A549 treated with Hydrocortisone at 1 μM for 4 hours (cell line): ENCODE measurements at places on chromosomes 1 and 21. TPM values are rescaled to one million over a fixed set of nuclear protein-coding genes. Genes with fewer than 3 reads are reported as not detected.

Gene F3
- 5.6 to 13.1 TPM (median 7.5 TPM) in 5 replicates for total RNA-seq

Gene LHX8
- 0.69 to 1.3 TPM (median 1.3 TPM) in 5 replicates for total RNA-seq

Gene G0S2
- total RNA-seq: 3.8 to 4.6 TPM (median 4.0 TPM) in 5 replicates

Gene CDK18
- 0.67 to 1.0 TPM (median 0.83 TPM) in 5 replicates for total RNA-seq

Gene CFH
- total RNA-seq: 4.3 to 5.1 TPM (median 4.4 TPM) in 5 replicates

Gene S100A8
- total RNA-seq: not detected in 5 replicates

Gene C8B
- total RNA-seq: not detected in 5 replicates

Gene SPATA21
- 0.05 to 0.14 TPM (median 0.05 TPM) in 4 of 5 replicates, not detected in the other for total RNA-seq

Gene HSF2BP
- 1.8 to 2.2 TPM (median 2.1 TPM) in 5 replicates for total RNA-seq

Gene SGIP1
- total RNA-seq: not detected in 5 replicates

Gene AKNAD1
- 0.75 to 2.5 TPM (median 1.5 TPM) in 5 replicates for total RNA-seq

Gene MAN1A2
- total RNA-seq: 4.3 to 10.9 TPM (median 7.0 TPM) in 5 replicates

Gene PER3
- 0.70 to 1.2 TPM (median 0.79 TPM) in 5 replicates for total RNA-seq

Gene CDKN2C
- 10.3 to 11.1 TPM (median 10.4 TPM) in 5 replicates for total RNA-seq

Gene CYP2J2
- total RNA-seq: 0.10 to 0.16 TPM (median 0.10 TPM) in 3 of 5 replicates, not detected in the others

Gene SH2D1B
- 0.06 to 0.15 TPM (median 0.12 TPM) in 5 replicates for total RNA-seq

Gene PRMT2
- 50.3 to 58.4 TPM (median 53.8 TPM) in 5 replicates for total RNA-seq

Gene FAM110D
- total RNA-seq: 0.06 TPM in 4 of 5 replicates, not detected in the other

Gene CXADR
- total RNA-seq: 7.4 to 15.2 TPM (median 11.2 TPM) in 5 replicates

Gene PCBP3
- total RNA-seq: 1.1 to 1.2 TPM (median 1.2 TPM) in 5 replicates

Gene AJAP1
- not detected in 5 replicates for total RNA-seq

Gene AMPD1
- not detected in 5 replicates for total RNA-seq

Gene COL24A1
- 0.02 TPM in 1 of 5 replicates, not detected in the others for total RNA-seq

Gene KIF26B
- 0.03 to 0.08 TPM (median 0.06 TPM) in 5 replicates for total RNA-seq

Gene VAV3
- 0.56 to 1.5 TPM (median 0.66 TPM) in 5 replicates for total RNA-seq

Gene SPAG17
- not detected in 5 replicates for total RNA-seq

Gene CD1C
- total RNA-seq: not detected in 5 replicates

Gene FBLIM1
- 19.6 to 33.7 TPM (median 26.9 TPM) in 5 replicates for total RNA-seq

Gene SPATA46
- total RNA-seq: not detected in 5 replicates

Gene GUCA2A
- 0.29 TPM in 1 of 5 replicates, not detected in the others for total RNA-seq

Gene B3GALT2
- not detected in 5 replicates for total RNA-seq

Gene REN
- 0.07 to 0.09 TPM in 2 of 5 replicates, not detected in the others for total RNA-seq

Gene SLC44A5
- total RNA-seq: 0.03 to 0.07 TPM (median 0.06 TPM) in 5 replicates

Gene SPRR5
- total RNA-seq: not detected in 5 replicates

Gene EDARADD
- 2.9 to 3.6 TPM (median 3.2 TPM) in 5 replicates for total RNA-seq

Gene UBL4B
- not detected in 5 replicates for total RNA-seq

Gene MUTYH
- 6.8 to 10.2 TPM (median 8.5 TPM) in 5 replicates for total RNA-seq

Gene ADORA3
- total RNA-seq: not detected in 5 replicates

Gene AMIGO1
- 0.86 to 1.3 TPM (median 1.1 TPM) in 5 replicates for total RNA-seq

Gene COL8A2
- total RNA-seq: 0.09 to 0.14 TPM (median 0.12 TPM) in 5 replicates

Gene S100B
- not detected in 5 replicates for total RNA-seq

Gene RHBDL2
- total RNA-seq: 1.7 to 2.3 TPM (median 2.1 TPM) in 5 replicates
